Myometrial cell (primary cell): ENCODE measurements at places on chromosomes 7 and 10. TPM values are rescaled to one million over a fixed set of nuclear protein-coding genes. Genes with fewer than 3 reads are reported as not detected.

Gene NODAL
- not detected in 2 replicates for total RNA-seq

Gene FANK1
- total RNA-seq, result 0.71 and 1.4 TPM in 2 replicates

Gene NCF1
- not detected in 2 replicates for total RNA-seq

Gene HDAC9
- total RNA-seq, result 2.0 and 4.6 TPM in 2 replicates

Gene FFAR4
- not detected in 2 replicates for total RNA-seq

Gene TSPAN15
- 11.0 and 14.0 TPM in 2 replicates for total RNA-seq

Gene CTAGE8
- total RNA-seq, result 0.18 and 0.29 TPM in 2 replicates

Gene ABCB4
- total RNA-seq, result 0.29 TPM in 1 of 2 replicates, not detected in the other

Gene GNAT3
- total RNA-seq, result not detected in 2 replicates

Gene ZNF853
- total RNA-seq, result under 0.01 and 0.58 TPM in 2 replicates

Gene FAM241B
- total RNA-seq, result 0.18 and 0.29 TPM in 2 replicates

Gene SLC29A3
- 2.5 and 4.3 TPM in 2 replicates for total RNA-seq

Gene CUBN
- total RNA-seq, result under 0.01 and 0.35 TPM in 2 replicates

Gene COL28A1
- total RNA-seq, result under 0.01 and 0.35 TPM in 2 replicates

Gene CPVL
- 2.6 TPM in 1 of 2 replicates, not detected in the other for total RNA-seq

Gene ZSCAN25
- total RNA-seq, result 7.3 and 18.5 TPM in 2 replicates

Gene GJD4
- not detected in 2 replicates for total RNA-seq

Gene GIMAP6
- total RNA-seq, result not detected in 2 replicates

Gene UCMA
- not detected in 2 replicates for total RNA-seq

Gene SGMS1
- 38.6 and 53.7 TPM in 2 replicates for total RNA-seq

Gene FAM20C
- 71.2 and 71.5 TPM in 2 replicates for total RNA-seq
